ENCODE measurements at places on chromosomes 13 and 19. TPM values are rescaled to one million over a fixed set of nuclear protein-coding genes. Genes with fewer than 3 reads are reported as not detected.

PRR22 gene
- not detected for total RNA-seq

- DNase-seq: peak; percentile 66
Observed at GRCh38 chr19:32041681-32042292, 303.6 kb upstream of the ZNF507 start.

GRCh38 chr13:36343766-36344165, 2.4 kb downstream of the SPART start:
- no peak for DNase-seq

- no peak for DNase-seq
Observed at GRCh38 chr19:41386442-41386841, 10.1 kb downstream of the TMEM91 start.

MED4 gene
- total RNA-seq: 27.7 TPM

GRCh38 chr13:33799950-33800592, 17.9 kb upstream of the RFC3 start:
- peak; percentile 14 for DNase-seq

DNA sequence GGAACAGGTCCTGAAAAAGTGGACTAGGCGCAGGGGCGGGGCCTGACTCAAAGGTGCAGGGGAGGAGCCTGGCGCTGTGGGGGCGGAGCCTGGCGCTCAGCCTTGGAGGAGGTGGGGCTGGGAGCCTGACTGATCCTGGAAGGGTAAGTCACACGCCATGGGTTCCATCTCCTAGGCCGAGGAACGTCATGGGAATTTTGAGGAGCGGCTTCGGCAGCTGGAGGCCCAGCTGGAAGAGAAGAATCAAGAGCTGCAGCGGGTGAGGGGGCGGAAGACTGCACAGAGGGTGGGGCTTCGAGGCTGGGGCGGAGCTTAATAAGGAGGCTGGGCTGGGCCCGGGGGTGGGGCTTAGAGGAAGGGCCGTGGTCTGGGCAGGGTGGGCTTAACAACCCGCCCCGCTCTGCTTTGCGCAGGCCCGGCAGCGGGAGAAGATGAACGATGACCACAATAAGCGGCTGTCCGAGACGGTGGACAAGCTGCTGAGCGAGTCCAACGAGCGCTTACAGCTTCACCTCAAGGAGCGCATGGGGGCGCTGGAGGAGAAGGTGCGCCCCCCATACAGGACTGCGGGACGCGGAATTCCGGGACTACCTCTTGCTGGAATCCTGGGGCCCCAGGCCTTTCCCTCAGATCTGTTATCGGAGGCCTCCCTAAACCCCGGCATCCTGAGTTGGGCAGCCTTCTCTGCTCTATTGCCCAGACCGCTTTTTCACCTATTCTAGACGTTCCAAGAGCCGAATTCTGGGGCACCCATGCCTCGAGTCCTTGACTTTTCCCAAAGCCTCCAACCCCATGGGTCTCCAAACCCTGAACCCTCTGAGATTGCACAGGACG, 14.5 kb downstream of the PPFIA3 start:
- no peak for DNase-seq

DNA sequence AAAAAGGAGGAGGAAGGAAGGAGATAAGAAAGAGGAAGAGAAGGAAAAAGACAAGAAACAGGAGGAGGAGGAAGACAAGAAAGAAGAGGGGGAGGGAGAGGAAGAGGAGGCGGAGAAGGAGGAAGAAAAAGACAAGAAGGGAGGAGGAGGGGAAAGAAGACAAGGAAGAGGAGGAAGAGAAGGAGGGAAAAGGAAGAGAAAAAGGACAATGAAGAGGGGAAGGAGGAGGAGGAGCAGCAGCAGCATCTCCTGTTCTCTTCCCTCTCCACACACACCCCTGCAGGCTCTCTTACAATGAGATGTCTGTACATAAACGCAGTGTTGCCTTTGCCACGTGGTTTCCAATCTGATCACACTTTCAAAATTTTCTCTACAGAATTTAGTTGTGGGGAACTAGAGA, 66.6 kb downstream of the RUBCNL start:
- no peak for DNase-seq

DNA sequence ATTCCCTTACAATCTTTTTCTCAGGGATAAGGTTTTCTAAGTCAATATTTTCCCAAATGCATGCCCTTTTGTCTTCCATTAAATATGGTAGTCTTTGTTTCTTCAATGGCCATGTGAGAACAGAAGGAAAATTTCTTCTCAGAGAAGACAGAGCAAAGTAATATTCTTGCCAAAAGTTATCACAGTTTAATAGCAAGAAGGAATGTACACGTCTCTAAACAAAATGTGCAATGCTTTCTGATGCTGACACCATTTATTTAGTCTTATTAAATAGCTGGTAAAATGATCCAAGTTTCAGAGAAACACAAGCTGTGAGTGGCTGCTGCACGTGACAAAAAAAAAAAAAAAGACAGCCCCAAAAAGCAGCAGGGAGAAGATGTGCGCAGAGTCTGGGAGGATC, 542.5 kb downstream of the GPC6 start:
- DNase-seq: no peak

GRCh38 chr13:32205431-32206096, 109.6 kb downstream of the ZAR1L start:
- DNase-seq: no peak

APC2 gene
- total RNA-seq: 0.02 TPM

GRCh38 chr13:106623799-106624460, 56.0 kb upstream of the ARGLU1 start:
- no peak for DNase-seq

- no peak for DNase-seq
Observed at GRCh38 chr19:33802801-33803200, 6.1 kb downstream of the KCTD15 start.

DNA sequence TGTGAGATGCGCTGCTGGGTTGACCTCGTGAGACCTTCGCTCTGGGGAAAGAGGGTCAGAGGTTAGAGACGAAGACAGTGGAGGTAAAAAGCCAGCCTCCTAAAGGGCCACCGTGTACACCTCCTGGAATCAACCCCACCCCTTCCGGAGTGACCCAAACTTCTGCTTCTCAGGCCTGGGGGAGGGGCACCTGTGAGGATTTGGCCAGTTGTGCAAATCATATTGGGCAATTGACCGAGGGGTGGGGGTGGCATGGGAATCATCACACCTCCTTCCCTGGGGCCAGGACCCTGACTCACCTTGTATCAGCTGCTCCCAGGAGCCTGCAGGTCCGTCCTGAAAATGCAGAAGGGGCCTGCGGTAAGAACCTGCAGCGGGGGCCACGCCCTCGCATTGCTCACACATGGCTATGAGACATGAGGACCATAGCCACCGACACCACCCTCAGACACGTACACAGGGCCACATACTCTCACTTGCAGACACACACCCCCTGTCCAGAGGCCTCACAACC, 2.8 kb downstream of the TNFSF14 start:
- DNase-seq: no peak

ZNF222 gene
- 3.9 TPM for total RNA-seq

DNA sequence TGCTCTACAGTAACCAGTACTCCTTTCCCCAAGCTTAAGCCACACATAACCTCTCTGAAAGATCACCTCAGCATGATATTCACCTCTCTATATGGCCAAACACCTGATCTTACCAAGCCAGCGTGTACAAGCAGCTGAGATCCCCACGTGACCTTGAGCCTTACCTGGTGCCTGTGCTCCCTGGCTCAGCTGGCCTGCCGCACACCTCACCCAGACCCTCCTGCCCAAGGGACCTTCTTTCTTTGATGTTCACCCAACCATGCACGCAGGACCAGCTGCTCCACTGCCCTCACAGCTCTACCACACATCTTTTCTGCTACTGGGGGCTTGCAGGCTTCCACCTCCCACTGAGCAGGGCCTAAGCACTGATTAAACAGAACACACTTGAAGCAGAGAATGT, 9.0 kb downstream of the DHRS12 start:
- DNase-seq: no peak

FSD1 gene
- 26.7 TPM for total RNA-seq

CYP2A6 gene
- total RNA-seq: not detected

DNA sequence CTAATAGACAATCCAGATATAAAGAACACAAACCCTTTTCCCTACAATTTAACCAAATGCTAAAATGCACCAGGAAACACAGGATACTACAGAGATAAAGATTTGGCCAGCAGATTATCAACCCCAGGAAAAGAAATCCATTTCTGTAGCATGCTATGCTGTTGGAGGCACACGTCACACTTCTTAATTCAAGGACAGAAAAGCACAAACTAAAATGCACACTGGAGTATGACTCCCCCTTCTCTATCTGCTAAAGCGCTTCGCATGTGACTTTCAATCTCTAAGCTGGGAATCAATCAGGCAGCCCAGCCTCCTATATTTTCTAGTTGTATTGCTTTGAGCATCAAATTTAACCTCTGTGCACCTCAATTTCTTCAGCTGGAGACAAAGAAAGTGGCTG, 22.2 kb downstream of the ABCC4 start:
- DNase-seq: no peak

DNA sequence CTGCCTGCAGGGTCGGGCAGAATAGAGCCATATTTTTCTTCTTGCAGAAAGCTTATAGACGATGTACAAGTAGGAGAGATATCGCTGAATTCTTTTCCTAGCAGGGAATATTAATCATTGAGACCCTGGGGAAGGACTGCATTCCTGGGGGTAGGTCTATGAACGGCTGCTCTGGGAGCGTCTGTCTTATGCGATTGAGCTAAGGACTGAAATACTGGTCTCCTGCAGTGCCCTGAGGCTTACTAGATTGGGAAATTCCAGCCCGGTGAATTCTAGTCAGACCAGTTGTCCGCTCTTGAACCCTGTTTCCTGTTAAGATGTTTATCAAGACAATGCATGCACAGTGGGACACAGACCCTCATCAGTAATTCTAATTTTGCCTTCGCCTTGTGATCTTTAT, 59.8 kb upstream of the UBAC2 start:
- DNase-seq: no peak

DNA sequence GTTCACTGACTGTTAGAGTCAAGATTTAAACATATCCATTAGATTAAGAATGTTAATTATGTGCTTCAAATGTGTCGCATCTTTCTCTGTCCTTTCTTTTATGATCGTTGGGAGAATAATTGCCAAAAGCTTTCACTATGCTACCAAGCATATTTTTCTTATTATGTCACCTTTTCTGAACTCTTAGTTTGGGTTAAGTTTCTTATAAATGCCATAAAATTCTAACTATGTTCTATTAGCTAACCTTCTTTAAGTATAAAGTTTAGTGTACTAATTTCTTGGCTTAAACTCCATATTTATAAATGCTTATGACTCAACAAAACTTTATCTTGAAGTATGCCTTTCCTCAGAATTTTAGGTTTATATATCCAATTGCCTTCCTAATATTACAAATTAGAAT, 1759.4 kb downstream of the PCDH9 start:
- DNase-seq: peak; percentile 2

IGFL3 gene
- 3.3 TPM for total RNA-seq

ADAMTSL5 gene
- 1.8 TPM for total RNA-seq

DNA sequence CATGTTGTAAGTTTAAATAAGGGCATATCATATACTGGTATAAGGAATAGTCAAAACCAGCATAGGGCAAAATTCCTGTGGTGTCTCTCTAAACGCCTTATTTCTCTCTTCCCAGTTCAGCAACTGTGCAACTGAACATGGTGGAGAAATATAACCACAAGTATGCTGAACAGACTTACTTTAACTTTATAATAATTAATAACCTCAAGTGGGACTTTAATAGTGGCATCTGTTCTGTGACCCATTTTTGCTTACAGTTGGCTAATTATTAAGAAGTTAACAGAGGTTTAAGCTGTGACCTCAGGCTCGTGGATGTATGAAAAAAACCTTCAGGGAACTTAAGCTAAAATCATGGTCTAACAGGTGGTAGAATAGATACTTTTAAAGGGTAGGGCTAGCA, 54.3 kb downstream of the MICU2 start:
- DNase-seq: no peak

HSPB6 gene
- total RNA-seq: not detected

DACT3 gene
- 0.78 TPM for total RNA-seq

HIF3A gene
- not detected for total RNA-seq

NDFIP2 gene
- total RNA-seq: 22.8 TPM

ZNF585A gene
- 8.1 TPM for total RNA-seq

GRCh38 chr13:113087923-113088690, 17.5 kb upstream of the F7 start:
- no peak for DNase-seq

ZNF480 gene
- total RNA-seq: 37.6 TPM

Measured in H4 (cell line).